CD4-positive, alpha-beta T cell treated with Interleukin-4 for 4 hours (primary cell): ENCODE measurements at places on chromosomes 1 and 21.
A peak's percentile ranks its signal among the peaks of the same experiment; 100 is the strongest.

DNA sequence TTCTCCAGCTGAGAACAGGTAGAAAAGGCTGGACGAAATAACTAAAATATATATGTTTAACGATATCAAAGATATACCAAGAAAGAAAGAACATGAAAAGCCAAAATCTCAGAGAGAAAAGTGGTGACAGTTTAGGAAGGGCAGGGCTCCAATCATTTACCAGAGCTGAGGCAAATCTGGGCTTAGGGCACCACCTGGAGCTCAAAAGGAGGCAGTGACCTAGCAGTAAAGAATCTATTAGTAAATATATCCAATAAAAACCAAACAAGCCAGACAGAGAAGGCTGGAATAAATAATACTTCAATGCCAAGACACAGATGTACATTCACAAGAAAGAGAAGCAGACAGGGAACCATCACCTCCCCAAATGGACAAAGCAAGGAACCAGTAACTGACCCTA, 43.5 kb downstream of the CHIA start:
- peak; percentile 57 for DNase-seq

DNA sequence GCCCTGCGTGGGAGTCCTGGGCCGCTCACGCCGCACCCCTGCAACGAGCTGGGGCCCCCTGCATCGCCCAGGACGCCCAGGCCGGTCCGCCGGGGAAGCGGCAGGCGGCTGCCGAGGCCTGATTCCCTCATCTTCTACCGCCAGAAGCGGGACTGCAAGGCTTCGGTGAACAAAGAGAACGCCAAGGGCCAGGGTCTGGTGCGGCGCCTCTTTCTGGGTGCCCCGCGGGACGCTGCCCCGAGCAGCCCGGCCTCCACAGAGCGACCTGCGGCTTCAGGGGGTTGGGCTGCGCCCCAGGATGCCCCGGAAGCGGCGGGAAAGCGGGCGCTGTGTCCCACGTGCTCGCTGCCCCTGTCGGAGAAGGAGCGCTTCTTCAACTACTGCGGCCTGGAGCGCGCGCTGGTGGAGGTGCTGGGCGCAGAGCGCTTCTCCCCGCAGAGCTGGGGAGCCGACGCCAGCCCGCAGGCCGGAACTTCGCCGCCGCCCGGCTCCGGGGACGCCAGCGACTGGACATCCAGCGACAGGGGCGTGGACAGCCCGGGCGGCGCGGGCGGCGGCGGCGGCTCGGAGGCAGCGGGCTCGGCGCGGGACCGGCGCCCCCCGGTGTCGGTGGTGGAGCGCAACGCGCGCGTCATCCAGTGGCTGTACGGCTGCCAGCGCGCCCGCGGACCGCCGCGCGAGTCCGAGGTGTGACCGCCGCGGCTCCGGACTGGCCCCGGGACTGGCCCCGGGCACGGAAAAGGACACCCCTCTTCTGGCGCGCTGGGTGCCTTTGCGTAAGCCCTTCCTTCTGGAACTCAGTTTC, 2.7 kb downstream of the FAM110D start:
- DNase-seq: peak; percentile 13

- no peak for DNase-seq
These were observed 41.9 kb upstream of the EPS8L3 start for GRCh38 chr1:109805486-109806165.

DNA sequence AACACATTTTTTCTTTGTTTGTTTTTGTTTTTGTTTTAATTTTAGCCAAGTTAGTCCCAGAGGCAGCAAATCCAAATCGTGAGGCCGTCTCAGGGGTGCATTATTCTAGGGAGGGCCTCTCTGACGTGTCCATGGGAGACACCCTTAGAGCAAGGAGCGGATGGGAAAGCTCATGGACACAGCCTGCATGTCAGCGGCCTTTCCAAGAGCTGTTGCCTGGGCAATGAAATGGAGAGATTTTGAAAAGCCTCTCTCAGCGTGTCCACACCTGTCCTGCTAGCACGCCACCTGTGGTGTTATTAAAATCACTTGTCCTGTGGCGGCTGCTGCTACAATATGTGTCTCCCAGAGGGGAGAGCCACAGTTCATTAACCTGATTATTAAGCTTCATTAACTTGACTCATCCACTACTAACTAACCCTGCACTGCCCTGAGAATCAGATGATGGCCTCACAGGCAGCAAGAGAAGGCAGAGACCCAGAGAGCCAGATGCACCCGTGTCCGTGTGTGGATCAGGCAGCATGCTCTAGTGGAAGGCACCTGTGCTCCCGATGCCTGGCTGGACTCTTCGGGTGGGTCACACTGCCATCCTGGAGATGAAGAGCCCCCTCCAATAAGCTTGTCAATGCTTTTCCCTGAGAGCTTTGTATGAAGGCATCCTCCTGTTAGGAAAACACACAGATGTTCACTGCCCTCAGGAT, 133.3 kb downstream of the PGBD5 start:
- DNase-seq: no peak

DNA sequence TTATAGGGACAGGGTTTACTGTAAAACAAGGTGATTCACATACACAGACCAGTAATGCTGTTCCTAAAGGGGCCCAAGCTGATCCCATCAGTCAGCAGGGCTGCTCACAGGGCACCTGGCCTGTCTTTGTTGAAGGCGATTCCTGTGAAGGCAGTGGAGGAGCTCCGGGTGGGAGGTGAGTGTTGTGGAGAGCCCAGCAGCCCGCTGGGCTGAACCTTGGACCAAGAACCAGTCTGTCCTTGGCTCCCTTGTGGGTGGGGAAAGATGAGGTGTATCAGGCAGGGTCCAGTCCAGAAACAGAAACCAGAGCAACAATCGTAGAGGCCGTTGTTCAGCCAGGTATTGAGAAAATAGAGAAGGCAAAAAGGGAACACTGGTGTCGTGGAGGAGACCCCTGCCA, 12.5 kb downstream of the PDXK start:
- DNase-seq: no peak

GRCh38 chr1:29100487-29100886, 23.2 kb downstream of the TMEM200B start:
- no peak for DNase-seq
